ENCODE measurements at places on chromosomes 11 and 22.

- DNase-seq = no peak
These were observed 86.4 kb upstream of the NTM start for GRCh38 chr11:131284041-131284440.

GRCh38 chr11:2539371-2540222 is 94.8 kb downstream of the KCNQ1 start:
- DNase-seq = no peak

DNA sequence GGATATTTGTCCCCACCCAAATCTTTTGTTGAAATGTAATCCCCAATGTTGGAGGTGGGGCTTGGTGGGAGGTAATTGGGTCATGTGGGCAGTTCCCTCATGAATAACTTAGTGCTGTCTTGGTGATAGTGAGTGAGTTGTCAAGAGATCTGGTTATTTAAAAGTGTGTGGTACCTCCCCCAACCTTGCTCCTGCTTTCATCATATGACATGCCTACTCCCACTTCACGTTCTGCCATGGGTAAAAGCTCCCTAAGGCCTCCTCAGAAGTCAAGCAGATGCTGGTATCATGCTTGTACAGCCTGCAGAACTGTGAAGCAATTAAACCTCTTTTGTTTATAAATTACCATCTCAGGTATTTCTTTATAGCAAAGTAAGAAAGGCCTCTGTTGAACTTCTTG is 30.6 kb downstream of the AAMDC start:
- no peak for DNase-seq

DNA sequence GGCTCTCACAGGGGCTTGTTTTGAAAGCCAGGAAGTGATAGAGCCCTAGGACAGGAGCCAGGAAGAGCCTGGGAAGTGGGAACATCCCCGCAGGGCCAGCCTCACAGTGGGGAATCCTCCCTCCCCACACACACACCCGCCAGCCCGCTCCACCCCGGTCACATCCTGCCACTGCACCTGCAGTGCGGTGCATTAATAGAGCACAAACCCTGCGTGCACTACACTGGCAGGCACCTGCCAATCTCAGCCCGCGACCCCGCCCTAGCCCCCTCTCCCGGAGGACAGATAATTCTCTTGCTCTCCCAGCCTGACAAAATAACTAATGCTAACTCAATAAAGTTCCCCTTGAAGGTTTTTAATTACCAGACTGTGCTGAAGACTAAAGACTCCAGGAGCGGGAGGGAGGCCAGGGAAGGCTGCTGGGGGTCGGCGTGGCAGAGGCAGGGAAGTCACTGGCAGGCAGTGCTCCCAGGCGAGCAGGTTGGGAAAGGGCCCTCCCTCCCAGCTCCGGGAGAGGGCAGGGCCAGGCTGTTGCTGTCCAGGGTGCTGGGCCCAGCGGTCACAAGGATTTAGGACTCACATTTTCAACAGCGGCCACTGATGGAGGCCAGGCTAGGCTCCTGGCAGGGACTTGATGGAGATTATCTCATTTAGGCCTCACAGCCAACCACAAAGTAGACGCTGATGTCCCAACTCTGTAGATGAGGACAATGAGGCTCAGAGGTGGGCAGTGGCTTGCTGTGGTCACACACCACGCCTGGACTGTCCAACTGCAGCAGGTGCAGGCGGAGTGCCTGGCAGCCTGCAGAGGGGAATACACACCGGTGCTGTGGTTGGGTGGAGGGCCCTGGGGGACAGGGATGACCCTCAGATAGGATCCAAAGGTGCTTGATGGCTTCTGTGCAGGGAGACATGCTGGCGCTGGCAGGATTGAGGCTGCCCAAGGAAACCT is 23.9 kb upstream of the TCF20 start:
- no peak for DNase-seq

GRCh38 chr11:65895482-65895981 is 4.7 kb downstream of the FOSL1 start:
- no peak for DNase-seq

Data from inflammatory macrophage treated with lipopolysaccharide for 4 hours (primary cell).